ENCODE measurements at places on chromosomes 12 and 14. TPM values are rescaled to one million over a fixed set of nuclear protein-coding genes. Genes with fewer than 3 reads are reported as not detected.
A peak's percentile ranks its signal among the peaks of the same experiment; 100 is the strongest.

Gene KRT83
- 0.39 TPM for total RNA-seq

Gene PRKAG1
- 59.6 TPM for total RNA-seq

Gene OR4M1
- total RNA-seq: 0.19 TPM

Gene EFCAB11
- total RNA-seq: 30.5 TPM

GRCh38 chr14:96267336-96267735, 11.3 kb downstream of the BDKRB1 start:
- no peak for DNase-seq

- no peak for DNase-seq
Observed at GRCh38 chr12:85920324-85920947, 46.3 kb downstream of the NTS start.

GRCh38 chr12:50188241-50188781, 21.1 kb upstream of the CERS5 start:
- no peak for DNase-seq

DNA sequence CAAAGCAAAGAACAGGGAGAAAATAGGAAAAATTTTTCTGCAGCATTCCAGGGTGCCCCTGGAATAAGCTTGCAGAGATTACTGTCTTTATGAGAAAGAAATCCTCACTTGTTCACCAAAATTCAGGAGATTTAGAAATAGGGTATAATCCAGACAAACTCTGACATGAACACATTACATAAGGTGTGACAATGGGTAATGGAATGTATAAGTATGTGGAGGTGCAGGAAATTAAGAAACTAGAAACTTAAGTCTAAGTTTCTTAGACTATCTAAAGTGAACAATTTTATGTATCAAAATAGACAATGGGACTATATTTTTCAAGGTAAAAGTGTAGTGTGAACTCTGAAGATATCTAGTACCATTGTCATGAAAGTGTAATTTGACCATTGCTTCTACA, 140.0 kb upstream of the KITLG start:
- DNase-seq: no peak

DNA sequence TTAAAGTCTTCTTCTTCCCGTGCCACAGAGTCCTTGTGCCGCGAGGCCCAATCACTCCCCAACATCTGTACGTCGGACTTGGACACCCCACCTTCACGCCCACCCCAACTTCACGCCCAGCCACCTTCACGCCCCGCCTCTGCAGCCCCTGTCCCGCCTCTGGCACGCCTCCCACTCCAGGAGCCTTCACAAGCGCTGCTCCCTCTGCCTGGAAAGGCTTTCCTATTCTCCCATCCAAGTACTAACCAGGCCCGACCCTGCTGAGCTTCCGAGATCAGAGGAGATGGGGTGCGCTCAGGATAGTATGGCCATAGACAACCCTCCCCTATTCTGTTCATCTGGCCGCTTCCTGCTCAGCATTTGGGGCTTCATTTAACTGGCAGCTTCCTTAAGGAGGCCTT, 17.3 kb upstream of the EIF5 start:
- no peak for DNase-seq

GRCh38 chr12:46108721-46109120, 118.3 kb upstream of the SCAF11 start:
- DNase-seq: no peak

DNA sequence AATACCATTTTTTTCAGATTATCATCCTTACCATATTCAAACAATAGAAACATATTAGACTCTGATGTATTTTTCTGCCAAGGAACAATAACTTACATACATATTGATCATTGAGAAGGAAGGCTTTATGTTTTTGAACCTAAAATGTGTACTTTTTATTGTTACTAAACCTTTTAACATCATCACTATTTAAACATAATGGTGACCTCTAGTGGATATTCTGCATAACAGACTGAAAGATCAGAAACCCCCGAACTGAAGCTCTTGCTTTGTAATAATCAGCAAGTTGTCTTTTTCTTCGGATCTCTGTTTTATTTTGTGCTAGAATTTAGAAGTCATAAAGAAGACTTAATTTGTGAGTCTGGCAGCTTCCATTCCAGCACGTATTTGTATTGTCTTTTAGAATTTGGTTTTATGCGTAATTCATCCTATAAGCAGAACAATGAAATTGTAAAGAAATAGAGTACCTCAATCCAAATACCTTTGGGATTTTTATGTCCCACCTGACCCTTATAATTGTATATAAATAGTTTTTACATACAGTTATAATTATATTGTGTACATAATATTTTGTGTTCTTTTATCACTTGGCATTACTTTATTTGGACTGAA, 125.9 kb upstream of the ATF1 start:
- DNase-seq: no peak

DNA sequence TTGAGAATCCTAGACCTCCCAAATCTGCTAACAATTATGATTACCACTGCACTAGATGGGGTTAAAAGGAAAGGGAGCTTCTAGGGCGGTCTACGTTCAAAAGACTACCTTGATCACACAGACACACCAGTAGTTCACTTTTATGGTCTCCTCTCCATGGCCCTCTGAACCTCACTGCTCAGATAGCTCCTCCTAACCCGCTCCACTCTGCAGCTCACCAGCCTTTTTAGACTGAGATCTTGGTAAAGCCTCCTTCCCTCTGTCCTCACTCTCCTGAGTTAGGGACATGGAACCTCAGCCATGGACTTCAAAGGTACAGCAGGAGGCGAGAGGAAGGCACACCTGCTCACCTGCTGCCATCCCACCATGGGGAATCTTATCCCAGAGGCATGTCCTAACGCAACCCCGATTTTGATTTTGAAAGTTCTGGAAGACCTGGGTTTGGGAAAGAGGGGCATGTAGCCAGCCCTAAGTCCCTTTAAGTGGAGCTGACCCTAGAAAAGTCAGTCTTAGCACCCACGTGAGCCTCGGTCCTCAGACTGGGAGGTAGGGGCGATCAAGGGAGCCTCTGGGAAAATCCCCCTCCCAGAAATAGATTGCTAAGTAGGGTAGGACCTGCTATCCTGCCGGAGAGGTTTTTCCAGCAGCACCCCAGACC, 1.3 kb downstream of the ZNF219 start:
- no peak for DNase-seq

DNA sequence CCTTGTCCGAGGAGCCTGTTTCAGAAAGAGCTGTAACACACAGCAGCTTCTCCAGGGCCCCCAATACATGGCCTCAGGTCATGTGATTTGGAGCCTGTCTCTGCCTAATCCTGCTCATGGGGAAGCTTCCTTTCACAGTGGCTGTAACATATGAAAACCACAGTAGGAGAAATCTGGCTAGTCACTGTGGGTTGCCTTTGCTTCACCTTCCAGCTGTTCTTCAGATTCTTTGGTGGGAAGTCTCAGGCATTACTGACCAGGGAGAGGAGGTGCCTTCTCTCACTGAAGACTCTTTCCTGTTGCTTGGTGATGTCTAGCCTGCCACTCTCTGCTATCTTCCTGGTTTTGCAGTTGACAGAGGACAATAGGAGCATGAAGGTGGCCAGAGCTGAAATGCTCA, 350.6 kb downstream of the DPF3 start:
- DNase-seq: no peak

GRCh38 chr12:70706611-70707010, 69.4 kb upstream of the PTPRB start:
- no peak for DNase-seq

DNA sequence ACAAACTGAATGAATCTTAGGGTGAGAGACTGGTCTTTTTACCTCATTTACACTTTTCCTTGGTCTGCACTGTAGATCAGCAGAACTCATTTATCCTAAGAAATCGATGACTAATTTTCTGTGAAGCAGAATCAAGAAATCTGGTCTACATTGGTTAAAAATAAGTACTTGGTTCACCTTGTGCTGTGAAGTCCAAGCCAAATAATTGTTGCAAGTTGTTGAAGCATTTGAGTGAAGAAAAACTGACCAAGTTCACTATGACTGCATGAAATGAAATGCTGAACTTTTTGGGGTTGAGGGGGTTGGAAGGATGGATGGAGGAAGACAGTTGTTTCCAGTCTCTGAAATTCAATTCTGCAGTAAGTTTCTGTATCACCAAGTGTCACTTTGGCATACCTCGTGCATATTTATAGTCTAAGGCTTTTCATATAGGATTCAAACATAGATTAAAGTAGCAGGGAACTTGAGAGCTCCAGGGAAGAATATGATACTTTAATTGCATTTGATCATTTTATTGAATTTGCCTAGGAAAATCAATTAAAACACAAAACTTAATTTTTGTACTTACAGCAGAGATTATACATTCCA, 75.0 kb downstream of the FAR2 start:
- no peak for DNase-seq

GRCh38 chr14:104732355-104732804, 8.4 kb downstream of the ADSS1 start:
- DNase-seq: no peak

GRCh38 chr14:104519721-104520120, 59.8 kb upstream of the C14orf180 start:
- DNase-seq: no peak

- no peak for DNase-seq
Observed at GRCh38 chr12:43112101-43112920, 439.7 kb downstream of the ADAMTS20 start.

DNA sequence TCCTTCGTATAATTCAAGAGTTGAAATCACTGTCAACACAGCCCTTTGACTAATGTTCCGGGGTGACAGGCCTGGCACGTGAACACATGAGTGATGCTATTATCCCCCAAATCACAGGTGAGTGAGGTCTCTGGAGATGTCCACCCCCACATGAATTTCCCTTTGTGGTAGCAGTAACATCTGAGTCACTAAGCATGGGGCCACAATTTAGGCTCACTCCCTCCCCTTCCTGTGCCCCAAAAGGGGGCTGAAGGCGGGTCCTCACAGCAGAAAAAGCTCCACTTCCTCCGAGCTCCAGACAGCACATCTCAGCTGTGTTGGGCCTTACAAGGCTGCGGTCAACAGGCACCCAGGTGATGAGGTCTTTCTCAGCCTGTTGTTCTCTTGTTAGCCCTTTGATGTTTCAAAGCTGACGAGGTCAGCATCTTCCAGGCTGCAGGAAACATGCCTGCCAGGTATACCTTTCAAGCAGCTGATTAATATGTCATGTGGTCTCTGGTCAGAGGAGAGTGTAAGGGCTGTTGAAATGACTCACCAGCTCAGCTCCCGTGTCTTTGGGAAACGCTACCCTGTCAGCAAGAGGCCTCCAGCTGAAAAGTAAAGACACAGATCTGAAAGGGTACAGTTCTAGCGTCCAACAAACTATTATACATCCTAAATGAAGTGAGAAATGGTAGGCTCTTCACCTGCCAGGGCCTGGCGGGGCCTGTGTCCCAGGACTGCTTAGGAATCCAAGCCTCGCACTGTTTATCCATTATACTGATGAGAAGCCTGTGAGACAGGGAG, 107.3 kb downstream of the ZFP36L1 start:
- no peak for DNase-seq

GRCh38 chr12:54475537-54475936, 2.1 kb upstream of the GTSF1 start:
- DNase-seq: no peak

DNA sequence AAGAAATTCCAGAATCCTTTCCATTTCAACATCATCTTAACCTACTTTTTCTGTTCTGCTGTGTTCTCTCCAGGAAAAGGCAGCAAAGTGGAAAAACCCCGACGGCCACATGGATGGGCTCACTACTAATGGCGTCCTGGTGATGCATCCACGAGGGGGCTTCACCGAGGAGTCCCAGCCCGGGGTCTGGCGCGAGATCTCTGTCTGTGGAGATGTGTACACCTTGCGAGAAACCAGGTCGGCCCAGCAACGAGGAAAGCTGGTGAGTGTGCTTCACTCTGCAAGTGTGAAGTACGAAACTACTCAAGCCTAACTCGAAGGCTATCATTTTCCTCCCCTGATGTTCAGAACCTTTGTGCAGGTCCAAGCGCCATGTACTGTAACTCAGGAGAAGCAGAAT, 172.0 kb downstream of the PELI2 start:
- DNase-seq: no peak

GRCh38 chr14:60327447-60328331, 78.7 kb downstream of the PPM1A start:
- no peak for DNase-seq

DNA sequence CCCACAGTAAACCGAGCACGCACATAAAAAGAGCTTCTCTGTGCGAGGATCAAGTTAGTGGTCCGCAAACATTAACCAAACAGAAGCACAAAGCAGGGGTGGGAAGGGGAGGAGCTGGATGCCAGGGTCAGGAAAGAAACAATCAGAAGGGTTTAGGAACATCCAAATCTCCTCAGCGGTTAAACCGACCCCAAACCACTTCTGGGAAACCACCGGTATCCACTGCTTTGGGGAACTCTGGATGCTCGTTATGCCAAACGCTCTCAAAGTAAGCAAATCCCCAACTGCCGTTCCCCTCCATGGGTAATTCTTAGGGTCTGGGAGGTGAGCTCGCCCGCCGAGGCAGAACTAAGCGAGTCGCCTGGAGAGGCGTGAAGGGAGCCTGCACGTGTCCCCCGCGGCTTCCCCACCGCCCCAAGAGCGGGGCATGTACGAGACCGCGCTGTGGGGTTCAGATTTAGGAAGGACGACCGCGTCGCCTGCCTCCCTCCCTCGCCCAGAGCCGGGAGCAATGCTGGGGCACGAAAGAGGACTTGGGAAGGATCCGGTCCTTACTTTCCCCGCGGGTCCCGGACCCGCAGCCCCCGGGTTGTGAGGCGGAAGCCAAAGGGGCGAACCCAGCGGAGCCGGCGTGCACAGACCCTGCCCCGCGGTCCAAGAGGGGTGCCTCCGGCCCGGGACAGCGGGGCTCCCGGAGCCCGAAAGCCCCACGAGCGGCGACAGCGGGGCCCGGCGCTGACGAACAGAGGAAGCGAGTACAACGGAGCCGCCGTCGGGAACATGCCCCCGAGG, 711 bp downstream of the SBNO1 start:
- DNase-seq: peak; percentile 39

DNA sequence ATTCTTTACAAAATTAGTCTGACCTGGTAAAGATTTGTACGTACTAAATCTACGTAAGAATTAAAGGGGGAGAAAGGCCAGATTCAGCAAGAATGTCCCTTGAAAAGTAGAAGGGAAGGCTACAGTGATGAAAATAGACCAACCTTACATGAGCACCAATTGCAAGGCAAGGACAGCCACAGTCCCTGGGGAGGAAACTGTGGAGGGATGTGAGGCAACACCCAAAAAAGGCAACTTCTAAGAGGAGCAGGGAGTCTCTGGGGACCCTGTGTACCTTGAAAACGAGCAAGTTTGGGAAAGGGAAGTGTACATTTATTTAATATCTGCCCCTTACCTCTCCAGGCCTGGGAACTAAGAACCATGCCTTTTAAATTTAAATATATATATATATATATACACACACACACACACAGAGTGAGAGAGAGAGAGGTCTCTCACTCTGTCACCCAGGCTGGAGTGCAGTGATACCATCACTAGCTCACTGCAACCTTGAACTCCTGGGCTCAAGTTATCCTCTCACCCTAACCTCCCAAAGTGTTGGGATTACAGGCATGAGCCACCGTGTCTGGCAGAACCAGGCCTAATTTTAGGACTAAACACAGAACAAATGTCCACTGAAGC, 56.4 kb downstream of the TMCC3 start:
- no peak for DNase-seq
